Esophagus squamous epithelium (tissue), 5 donors: ENCODE measurements at places on chromosomes 7 and 10.

DNA sequence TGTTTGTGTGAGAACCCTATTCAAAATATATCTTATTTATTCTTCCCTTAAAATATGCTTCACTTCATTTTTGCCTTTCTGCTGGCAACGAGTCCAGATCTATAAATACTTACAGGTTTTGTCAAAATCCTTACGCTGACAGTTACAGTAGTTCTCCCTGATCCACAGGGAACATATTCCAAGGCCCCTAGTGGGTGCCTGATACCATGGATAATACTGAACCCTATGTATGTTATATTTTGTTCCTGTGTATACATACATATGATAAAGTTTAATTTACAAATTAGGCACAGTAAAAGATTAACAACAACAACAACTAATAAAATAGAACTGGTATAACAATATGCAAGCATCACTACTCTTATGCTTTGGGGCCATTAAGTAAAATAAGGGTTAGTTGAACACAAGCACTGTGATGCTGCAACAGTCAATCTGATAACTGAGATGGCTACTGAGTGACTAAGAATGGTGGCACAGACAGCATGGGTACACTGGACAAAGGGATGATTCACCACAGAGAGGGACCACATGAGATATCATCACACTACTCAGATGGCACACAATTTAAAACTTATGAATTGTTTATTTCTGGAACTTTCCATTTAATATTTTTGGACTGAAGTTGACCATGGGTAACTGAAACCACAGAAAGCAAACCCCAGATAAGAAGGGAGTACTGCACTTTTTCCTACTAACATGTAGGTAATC is 29.4 kb upstream of the PCGF5 start:
- H3K27me3 ChIP-seq, result no peaks in the 10 kb centered on the region
- H3K36me3 ChIP-seq, result no peaks in the 10 kb centered on the region
- no peak overlapping the region for H3K4me3 ChIP-seq
- no peak overlapping the region for H3K27ac ChIP-seq
- DNase-seq, result no peak

- no peak for DNase-seq
- no peak overlapping the region for H3K4me3 ChIP-seq
- H3K27me3 ChIP-seq, result no peaks in the 10 kb centered on the region
- H3K4me1 ChIP-seq, result peaks cover 27% of the 10 kb centered on the region
- H3K27ac ChIP-seq, result peak overlapping the region; percentile 67
These were observed 193.7 kb upstream of the SVIL start for GRCh38 chr10:29828440-29828894.

- H3K36me3 ChIP-seq, result no peaks in the 10 kb centered on the region
- no peak overlapping the region for H3K4me3 ChIP-seq
- no peaks in the 10 kb centered on the region for H3K27me3 ChIP-seq
- no peak for DNase-seq
These were observed 123.8 kb downstream of the AMPH start for GRCh38 chr7:38507384-38507783.

DNA sequence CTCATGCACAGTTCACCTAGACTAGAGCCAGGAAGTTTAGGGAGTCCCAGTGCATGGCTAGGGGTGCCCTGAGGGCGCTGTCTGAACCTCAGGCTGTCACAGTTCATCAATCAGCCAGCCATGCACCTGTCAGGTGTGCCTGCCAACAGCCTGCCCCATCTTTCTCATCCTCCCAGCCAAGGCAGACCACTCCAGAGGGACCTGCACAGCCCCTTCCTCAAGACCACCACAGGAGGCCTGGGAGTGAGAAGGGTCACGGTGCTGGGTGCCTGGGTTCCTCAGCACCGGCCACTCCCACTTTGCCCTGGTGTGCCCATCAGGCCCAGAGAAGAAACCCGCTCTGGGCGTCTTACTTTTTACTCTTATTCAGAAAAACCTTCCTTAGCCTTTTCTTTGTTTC is 8.4 kb downstream of the ATP6V1F start:
- H3K4me1 ChIP-seq, result peaks cover 32% of the 10 kb centered on the region
- no peak overlapping the region for H3K27ac ChIP-seq
- H3K4me3 ChIP-seq, result no peak overlapping the region
- DNase-seq, result no peak
- H3K36me3 ChIP-seq, result peaks cover 7% of the 10 kb centered on the region

DNA sequence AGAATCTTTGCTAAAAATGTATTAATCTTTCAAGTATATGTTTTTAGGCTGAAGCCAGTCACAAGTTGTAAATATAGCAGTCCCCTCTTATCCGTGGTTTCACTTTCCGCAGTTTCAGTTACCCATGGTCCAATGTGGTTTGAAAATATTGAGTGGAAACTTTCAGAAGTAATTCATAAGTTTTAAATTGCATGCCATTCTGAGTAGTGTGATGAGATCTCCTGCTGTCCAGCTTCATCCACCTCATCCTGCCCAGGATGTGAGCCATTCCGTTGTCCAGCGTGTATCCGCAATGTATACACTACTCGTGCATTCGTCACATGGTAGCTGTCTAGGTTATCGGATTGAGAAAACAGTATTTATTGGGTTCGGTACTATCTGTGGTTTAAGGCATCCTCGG is 12.2 kb downstream of the PDCD4 start:
- peaks cover 67% of the 10 kb centered on the region for H3K4me1 ChIP-seq
- peaks cover 100% of the 10 kb centered on the region for H3K36me3 ChIP-seq
- peak overlapping the region; percentile 13 for H3K4me3 ChIP-seq
- DNase-seq, result no peak
- no peaks in the 10 kb centered on the region for H3K27me3 ChIP-seq

GRCh38 chr10:98511876-98512275 is 65.1 kb upstream of the HPS1 start:
- no peak for DNase-seq
- no peaks in the 10 kb centered on the region for H3K36me3 ChIP-seq
- H3K4me3 ChIP-seq, result no peak overlapping the region
- no peaks in the 10 kb centered on the region for H3K27me3 ChIP-seq

- H3K27me3 ChIP-seq, result no peaks in the 10 kb centered on the region
- no peak overlapping the region for H3K4me3 ChIP-seq
- H3K4me1 ChIP-seq, result no peaks in the 10 kb centered on the region
- no peaks in the 10 kb centered on the region for H3K36me3 ChIP-seq
- no peak overlapping the region for H3K27ac ChIP-seq
These were observed 32.8 kb downstream of the CAMK1D start for GRCh38 chr10:12382157-12382548.

DNA sequence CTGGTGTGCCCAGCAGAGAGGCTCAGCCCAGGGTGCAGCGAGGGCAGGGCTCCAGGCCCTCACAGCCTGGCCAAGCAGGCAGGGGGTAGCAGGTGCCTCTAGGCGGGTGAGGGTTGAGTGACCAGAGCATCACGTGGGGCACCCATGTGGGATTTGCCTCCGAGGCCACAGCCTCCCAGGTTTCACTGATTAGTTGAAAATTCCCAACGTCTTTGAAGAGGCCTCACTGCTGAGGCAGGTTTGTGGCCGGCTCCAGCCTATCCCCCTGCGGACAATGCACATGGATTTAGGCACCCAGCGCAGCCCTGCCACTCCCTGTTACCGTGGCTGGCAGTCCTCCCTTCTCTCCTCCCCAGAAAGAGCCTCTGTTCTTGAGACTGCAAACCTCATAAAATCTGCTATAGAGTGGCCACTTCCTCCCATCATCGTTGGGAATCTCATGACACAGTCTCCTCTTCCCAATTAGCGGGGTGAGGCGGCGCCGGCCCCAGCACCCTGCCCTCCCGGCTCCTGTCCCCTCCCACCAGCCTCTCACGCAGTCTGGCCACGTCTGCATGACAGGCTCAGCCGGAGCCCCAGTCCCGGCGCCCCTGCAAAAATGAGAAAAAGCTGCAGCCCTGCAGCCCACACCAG is 10.8 kb downstream of the MYL10 start:
- no peaks in the 10 kb centered on the region for H3K36me3 ChIP-seq
- no peaks in the 10 kb centered on the region for H3K27me3 ChIP-seq
- no peaks in the 10 kb centered on the region for H3K4me1 ChIP-seq
- DNase-seq, result no peak

DNA sequence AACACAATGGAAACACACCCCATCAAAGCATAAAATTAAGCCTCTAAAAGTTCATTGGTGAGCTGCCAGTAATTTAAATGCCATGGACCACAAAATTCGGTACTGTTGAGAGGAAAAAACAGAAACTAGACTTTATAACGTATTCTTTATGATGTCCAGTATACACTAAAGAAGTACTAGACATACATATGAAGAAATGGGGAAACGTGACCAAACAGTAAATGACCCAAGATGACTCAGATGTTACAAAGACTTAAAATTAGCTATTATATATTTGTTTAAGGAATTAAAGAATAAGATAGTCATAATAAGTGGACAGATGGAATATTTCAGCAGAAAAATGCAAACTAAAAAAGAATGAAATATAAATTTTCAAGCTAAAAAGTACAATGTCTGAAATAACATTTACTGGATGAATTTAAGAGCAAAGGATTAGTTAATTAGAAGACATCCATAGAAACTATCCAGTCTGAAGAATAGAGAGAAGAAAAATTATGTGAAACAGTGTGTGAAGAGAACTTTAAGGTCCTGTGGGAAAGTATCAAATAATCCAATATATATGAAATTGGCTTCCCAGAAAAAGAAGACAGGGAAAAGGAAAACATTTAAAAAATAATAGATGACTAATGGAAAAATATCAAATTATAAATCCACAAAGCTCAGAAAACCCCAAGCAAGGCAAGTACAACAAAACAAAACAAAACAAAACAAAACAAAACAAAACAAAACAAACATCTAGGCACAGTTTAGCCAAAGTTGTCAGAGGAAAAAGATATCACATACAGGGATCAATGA is 69.4 kb downstream of the SAMD9 start:
- H3K27ac ChIP-seq, result no peak overlapping the region
- no peaks in the 10 kb centered on the region for H3K36me3 ChIP-seq
- DNase-seq, result no peak

DNA sequence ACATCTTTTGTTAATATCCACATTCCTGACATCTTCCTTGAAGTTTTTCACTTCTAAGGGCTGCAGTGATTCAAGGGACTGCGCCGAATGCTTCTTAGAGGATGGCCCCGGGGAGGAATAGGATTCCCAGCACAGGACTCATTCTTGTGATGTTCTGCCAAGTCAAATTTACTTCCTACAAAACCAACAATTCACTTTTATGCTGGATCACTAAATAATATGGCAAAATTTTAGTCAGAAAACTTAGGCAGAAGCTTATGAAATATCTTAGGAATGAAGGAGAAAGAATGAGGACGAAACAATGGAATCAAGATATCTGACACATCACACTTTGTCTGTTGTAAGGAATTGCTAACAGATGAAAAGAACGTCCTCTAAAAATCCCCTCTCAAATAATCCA is 151.5 kb downstream of the JAZF1 start:
- no peaks in the 10 kb centered on the region for H3K4me1 ChIP-seq
- H3K4me3 ChIP-seq, result no peak overlapping the region
- H3K27ac ChIP-seq, result no peak overlapping the region

- no peaks in the 10 kb centered on the region for H3K27me3 ChIP-seq
- no peak overlapping the region for H3K4me3 ChIP-seq
- no peak for DNase-seq
- H3K4me1 ChIP-seq, result peaks cover 22% of the 10 kb centered on the region
These were observed 380.2 kb downstream of the EXOC4 start for GRCh38 chr7:133633055-133633454.

DNA sequence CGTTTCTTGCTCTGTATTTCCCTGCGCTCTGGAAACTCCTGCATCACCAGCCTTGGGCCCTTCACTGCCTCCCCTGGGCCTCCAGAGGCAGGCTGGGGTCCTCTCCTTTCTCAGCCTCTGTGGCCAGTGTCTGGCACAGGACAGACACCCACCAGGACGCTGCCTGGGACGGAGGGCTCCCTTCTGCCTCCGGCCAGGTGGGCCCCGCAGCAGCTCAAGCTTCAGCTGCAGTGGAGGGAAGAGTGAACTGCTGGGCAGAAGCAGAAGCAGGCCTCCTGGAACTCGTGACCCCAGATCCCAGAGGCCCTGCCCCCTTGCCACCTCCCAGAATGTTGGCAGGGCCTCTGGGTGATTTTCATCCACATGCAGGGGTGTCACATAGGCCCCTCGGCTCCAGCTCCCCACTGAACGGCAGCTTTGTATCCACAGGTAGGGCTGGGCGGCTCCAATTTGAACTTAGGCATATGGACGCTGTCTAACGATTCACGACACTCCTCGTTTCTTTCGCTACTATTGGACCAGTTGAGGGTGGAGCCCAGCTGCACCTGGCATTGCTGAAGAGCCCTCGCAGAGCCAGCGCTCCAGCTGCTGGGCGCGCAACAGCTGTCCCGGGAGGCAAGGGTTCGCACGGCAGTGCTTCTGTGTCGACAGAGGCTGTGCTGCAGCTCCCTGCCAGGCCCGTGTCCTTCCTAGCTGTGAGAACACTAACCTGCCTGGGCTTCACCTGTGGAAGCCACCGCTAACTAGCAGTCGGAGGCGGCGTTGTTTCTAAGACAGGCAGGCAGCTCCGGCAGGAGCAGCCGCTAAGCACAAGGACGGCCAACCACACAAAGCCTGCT is 18.4 kb upstream of the GPR146 start:
- H3K27me3 ChIP-seq, result no peaks in the 10 kb centered on the region
- no peak overlapping the region for H3K4me3 ChIP-seq
- no peak for DNase-seq
- H3K4me1 ChIP-seq, result peaks cover 16% of the 10 kb centered on the region

DNA sequence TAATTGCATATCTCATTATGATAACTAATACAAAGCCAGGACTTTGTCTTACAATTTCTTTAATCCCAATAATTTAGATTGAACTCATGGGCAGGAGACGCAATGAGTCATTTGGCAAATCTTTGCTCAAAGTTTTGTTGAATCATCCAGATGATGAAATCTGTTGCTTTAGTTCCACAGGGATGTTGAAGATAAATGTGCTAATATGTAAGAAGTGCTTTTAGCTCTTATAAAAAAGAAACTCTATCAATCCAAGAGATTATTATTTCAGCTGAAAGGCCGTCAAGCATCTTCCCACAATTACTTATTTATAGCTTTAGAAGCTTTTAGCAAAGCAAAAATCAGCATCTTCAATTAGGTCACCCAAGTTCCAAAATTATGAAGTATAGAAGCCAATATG is 36.8 kb upstream of the ANK3 start:
- no peak for DNase-seq
- H3K27ac ChIP-seq, result no peak overlapping the region
- H3K4me1 ChIP-seq, result no peaks in the 10 kb centered on the region
- no peak overlapping the region for H3K4me3 ChIP-seq
- H3K27me3 ChIP-seq, result no peaks in the 10 kb centered on the region
- no peaks in the 10 kb centered on the region for H3K36me3 ChIP-seq

GRCh38 chr7:139560678-139561077 is 37.2 kb downstream of the CLEC2L start:
- H3K4me3 ChIP-seq, result no peak overlapping the region
- H3K4me1 ChIP-seq, result no peaks in the 10 kb centered on the region
- H3K27me3 ChIP-seq, result no peaks in the 10 kb centered on the region
- no peak for DNase-seq

GRCh38 chr7:44046321-44047061 is 2.0 kb downstream of the DBNL start:
- peaks cover 73% of the 10 kb centered on the region for H3K4me1 ChIP-seq
- no peaks in the 10 kb centered on the region for H3K27me3 ChIP-seq
- peak overlapping the region; percentile 80 for H3K4me3 ChIP-seq
- no peak for DNase-seq
- H3K27ac ChIP-seq, result peak overlapping the region; percentile 99
- H3K36me3 ChIP-seq, result peaks cover 39% of the 10 kb centered on the region
